ENCODE measurements at places on chromosomes 3 and 15. TPM values are rescaled to one million over a fixed set of nuclear protein-coding genes. Genes with fewer than 3 reads are reported as not detected.

Gene CFAP100
- polyA plus RNA-seq, result 1.7 TPM

Gene MME
- polyA plus RNA-seq, result 467 TPM

GRCh38 chr3:52366527-52366926 is 50.4 kb downstream of the DNAH1 start:
- no peak for DNase-seq

GRCh38 chr3:127671523-127672428 is 976 bp upstream of the ABTB1 start:
- no peak for DNase-seq

Measured in left kidney (tissue), 8 donors.